ENCODE measurements at places on chromosomes 16 and 17.

DNA sequence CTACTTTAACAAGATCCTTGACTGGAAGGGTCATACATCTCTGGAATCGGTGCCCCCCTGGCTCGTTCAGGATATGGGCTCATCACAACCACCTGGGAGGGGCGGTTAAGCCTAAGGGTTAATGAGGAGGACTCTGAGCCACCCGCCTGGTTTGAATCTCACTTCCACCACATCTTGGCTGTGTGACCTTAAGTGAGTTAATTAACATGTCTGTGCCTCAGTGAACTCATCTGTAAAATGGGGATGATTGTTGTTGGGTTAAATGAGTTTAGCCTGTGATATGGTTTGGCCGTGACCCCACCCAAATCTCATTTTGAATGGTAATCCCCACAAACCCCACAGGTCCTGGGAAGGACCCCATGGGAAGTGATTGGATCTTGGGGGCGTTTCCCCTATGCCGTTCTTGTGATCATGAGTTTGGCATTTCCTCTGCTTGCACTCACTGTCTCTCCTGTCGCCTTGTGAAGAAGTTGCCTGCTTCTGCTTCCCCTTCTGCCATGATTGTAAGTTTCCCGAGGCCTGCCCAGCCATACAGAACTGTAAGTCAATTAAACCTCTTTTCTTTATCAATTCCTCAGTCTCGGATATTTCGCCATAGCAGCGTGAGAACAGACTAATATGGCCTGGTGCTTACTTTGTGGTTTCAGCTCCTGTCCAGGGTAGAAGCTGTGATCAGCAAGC lies 214.0 kb upstream of the CIBAR2 start:
- no peak for DNase-seq

- no peak for DNase-seq
These were observed 37.7 kb downstream of the NLRC5 start for GRCh38 chr16:57027067-57027466.

GRCh38 chr16:73093146-73094144 lies 45.5 kb upstream of the ZFHX3 start:
- no peak for DNase-seq

GRCh38 chr17:17440010-17440843 lies 36.6 kb upstream of the MED9 start:
- DNase-seq = peak; percentile 94

- DNase-seq = peak; percentile 23
These were observed 214.2 kb downstream of the STX8 start for GRCh38 chr17:9361188-9361955.

DNA sequence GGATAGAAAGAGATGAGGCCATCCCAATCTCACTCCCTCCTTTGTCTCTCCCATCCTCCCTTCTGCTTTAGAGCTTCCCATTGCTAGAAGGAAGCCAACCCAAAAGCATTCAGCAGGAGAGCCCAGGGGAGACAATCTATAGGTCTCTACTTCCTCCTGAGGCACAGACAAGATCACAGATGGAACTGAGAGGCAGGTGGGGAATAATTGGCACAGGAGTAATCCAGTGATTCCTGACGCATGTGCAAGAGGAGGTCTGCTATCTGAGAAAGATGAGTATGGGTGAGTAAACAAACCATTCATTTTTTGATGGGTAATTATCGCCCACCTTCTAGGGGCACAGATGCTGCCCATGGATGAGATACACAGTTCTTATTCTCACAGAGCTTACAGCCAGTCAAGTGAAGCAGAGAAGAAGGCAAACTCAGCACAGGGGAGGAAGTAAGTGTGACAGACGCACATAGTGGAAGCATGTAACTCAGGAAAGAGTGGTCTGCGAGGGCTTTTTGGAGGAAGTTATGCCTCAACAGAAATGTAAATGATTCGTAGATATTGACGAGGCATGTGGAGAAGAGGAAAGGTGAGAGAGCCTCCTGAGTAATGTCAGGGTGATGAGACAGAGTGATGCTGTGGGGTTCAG lies 88.9 kb upstream of the HLF start:
- no peak for DNase-seq

- no peak for DNase-seq
These were observed 11.4 kb upstream of the OGFOD3 start for GRCh38 chr17:82429824-82430223.

- no peak for DNase-seq
These were observed 1.3 kb upstream of the FSCN2 start for GRCh38 chr17:81526662-81527571.

GRCh38 chr16:46768809-46769208 lies 20.7 kb upstream of the MYLK3 start:
- DNase-seq = peak; percentile 91

DNA sequence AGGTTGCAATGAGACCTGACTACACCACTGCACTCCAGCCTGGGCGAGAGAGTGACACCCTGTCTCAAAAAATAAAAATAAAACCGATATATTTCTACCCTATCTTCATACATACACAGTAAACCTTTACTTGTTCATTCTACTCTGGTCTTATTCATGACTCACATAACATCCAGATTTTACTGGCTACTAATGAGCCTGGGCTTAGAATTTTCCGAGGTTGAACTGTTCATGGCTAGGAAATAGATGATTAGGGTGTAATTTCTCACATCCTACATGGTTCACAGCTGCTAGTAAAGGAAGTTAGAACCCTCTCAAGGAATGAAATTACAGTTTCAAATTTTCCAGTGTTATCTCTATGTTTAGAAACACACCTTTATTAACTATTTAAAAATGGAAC lies 14.7 kb downstream of the GSPT1 start:
- DNase-seq = no peak

- no peak for DNase-seq
These were observed 92.3 kb upstream of the TMEM97 start for GRCh38 chr17:28226563-28227315.

DNA sequence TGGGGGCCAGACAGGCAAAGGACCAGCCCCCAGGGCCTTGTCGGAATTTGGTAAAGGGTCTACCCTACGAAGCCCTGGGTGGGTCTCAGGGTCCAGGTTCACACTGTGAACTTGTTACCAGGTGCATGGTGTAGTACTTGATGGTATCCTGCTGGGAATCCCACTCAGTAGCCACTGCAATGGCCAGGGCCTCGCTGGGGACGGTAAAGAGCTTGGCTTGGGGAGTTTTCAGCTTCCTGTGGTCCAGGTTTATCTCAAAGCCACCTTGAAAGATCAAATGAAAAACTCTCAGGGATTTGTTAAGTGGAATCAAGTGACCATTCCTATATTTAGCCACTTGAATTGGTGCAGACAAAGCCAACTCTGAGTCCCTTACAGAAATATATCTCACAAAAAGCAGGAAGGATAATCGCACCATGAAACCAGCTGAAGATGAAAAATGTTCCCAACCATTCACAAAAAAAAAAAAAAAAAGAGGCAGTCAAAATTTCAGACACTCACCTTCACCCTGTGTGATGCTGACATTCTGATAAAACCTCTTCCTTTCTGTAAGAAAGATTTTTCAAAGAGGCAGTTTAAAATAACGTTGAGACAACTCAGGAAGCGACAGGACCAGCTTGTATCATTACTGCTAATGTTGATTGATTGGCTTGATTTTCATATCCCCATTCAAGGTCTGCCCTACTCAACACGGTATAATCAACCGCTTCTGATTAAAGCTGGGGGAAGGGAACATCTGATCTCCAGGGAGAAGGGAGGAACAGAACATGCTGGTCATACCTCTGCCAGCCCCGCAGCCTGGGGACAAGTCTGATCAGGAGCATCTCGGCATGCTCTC lies 10.6 kb downstream of the ATPAF2 start:
- peak; percentile 84 for DNase-seq

DNA sequence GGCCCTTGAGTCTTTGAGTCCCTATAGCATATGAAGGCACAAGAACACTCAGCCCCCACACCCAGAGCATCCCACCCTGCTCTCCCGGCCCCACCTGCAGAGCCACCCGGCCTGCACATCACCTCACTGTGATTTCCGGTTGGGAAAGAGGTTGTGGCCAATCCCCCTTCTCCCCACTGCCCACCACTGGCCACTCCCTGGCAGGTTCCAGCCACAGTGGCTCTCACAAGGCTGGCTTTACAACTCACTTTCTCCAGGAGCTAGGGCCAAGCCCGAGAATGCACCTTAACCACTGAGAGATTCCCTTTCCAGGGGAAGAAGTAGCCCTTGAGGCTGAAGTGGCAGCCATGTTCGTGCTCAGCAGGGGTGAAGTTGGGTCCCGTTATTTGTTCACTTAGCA lies 123.9 kb downstream of the C16orf78 start:
- DNase-seq = no peak

DNA sequence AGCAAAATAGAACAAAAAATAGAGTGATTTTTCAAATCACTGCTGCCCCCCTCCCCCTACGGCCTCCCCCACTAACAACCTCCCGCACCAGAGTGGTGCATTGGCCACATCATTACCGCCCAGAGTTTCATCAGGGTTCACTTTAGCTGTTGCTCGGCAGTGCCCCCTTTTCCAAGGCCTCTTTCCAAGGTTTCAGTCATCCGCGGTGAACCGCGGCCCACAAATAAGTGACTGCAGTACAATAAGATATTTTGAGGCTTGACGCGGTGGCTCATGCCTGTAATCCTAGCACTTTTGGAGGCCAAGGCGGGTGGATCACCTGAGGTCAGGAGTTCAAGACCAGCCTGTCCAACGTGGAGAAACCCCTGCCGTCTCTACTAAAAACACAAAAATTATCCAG lies 180.0 kb downstream of the MAF start:
- no peak for DNase-seq

DNA sequence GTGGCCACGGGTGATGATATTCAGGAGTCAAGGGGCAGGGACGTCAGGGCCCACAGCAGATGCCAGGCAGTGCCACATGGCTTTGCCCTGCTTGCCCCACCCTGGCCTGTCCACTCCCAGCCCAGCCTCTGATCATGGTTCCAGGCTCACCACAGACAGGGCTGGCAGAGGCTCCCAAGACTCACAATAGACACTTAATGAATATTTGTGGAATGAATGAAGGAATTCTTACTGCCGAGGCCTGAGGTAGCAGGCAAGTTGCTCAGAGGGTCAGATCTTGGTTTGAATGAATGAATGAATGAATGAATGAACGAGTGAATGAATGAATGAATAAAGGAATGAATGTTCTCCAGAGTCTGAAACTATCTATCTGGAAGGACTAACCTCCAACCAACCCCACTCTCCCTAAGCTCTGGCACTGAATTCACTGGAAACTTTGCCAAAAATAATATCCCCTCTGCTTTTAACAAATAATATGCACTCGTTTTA lies 60.9 kb downstream of the RAI1 start:
- no peak for DNase-seq

GRCh38 chr17:21285164-21286065 lies 904 bp downstream of the MAP2K3 start:
- DNase-seq = no peak

GRCh38 chr17:9350080-9350479 lies 225.5 kb downstream of the STX8 start:
- no peak for DNase-seq

All from NCI-H82 (cell line).